ENCODE measurements at places on chromosomes 5 and 9.

- DNase-seq: no peak
Measured at GRCh38 chr5:136035837-136036236, 7.0 kb downstream of the TGFBI start.

DNA sequence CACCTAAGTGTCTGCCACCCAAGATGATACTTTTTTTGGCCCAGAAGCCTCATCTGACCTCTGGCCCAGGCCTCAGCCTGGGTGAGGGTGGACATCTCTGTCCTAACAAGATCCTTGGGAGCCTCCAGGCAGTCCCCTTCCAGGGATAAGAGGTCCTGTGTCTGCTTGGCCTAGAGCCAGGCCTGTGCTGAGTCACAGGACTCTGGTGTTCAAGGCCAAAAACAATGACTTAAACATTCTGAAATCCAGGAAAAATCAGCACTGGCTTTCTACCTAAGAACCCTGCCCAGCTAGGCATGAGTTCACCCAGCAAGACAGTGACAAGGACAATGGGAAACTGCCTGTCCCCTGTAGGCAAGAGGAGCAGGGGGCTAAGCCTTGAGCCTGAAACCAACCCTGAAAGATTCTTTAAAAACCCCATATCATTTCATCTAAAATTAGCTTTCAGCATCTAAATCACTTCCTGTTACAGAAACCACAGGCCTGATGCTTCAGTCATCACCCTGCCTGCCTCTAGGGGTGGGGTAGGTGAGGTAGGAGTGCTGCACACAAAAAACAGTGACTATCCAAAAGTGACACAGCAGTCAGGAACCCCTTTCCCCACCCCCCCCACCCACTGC, 29.9 kb downstream of the CSF2 start:
- no peak for DNase-seq

- no peak for DNase-seq
Measured at GRCh38 chr5:116386633-116387032, 188.0 kb downstream of the SEMA6A start.

GRCh38 chr5:130335117-130335516, 430.9 kb downstream of the CHSY3 start:
- no peak for DNase-seq

DNA sequence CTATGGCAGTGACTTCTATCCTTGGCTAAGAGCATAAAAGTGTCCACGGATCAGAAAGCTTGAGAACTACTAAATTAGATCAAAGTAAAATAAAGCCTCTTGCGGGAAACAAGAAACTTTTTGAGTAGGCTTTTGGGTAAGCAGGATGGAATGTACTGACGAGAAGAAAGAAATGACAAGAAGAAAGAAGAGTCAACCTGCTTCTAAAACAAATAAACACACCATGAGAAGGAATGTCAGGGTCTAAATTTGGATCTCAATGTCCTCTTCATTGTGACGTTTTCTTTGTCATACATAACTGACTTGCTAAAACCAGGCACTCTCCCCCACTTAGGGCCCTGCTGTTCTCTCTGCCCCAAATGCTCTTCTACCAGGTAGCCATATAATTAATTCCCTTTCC, 290.1 kb upstream of the PTGER4 start:
- no peak for DNase-seq

GRCh38 chr9:133135146-133135745, 14.2 kb upstream of the RALGDS start:
- DNase-seq: no peak
